ENCODE measurements at places on chromosomes 5 and 9.

GRCh38 chr9:35357826-35358225 lies 132.1 kb upstream of the RUSC2 start:
- DNase-seq: no peak

DNA sequence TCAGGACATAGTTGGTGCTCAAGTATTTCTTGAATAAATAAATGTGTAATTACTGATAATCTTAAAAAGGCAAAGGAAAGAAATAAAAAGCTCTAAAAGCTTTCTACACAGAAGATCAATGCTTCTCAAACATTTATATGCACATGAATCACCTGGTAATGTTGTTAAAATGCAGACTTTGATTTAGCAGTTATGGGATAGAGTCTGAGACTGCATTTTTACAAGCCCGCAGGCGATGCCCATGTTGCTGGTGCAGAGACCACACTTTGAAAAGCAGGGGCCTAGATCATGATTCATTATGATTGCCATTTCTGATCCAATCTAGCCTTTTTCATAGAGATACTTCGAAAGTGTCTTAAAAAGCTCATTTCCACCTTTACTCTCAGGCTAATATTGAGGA lies 3.5 kb upstream of the CCDC152 start:
- no peak for DNase-seq

- no peak for DNase-seq
Observed at GRCh38 chr5:103511554-103511885, 51.1 kb downstream of the NUDT12 start.

- DNase-seq: no peak
Observed at GRCh38 chr9:127714951-127715469, 453 bp downstream of the PTRH1 start.

- DNase-seq: no peak
Observed at GRCh38 chr9:135249711-135250110, 162.2 kb downstream of the OLFM1 start.

GRCh38 chr9:117718085-117718484 lies 13.9 kb downstream of the TLR4 start:
- no peak for DNase-seq

GRCh38 chr5:171826132-171826531 lies 40.5 kb downstream of the SMIM23 start:
- DNase-seq: no peak
